ENCODE measurements at places on chromosomes 6 and 20.

DNA sequence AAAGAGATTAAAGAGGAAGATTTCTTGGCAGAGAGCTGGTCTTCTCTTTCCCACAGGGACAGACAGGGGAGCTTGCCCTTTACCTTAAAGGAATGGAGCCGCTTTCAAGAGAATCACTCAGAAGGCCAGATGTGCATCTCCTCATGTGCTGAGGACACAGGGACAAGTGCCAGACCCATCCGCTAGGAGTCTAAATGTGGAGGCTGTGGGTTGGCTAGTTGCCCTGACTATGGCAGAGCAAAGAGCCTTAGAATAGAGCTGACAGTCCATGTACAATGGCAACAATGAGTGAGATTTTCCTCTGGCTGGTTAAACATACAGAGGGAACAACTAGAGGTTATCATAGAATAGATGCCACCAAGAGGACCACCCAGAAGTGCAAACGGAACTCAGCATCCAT, 7.3 kb upstream of the DOK5 start:
- peak; percentile 21 for DNase-seq

DNA sequence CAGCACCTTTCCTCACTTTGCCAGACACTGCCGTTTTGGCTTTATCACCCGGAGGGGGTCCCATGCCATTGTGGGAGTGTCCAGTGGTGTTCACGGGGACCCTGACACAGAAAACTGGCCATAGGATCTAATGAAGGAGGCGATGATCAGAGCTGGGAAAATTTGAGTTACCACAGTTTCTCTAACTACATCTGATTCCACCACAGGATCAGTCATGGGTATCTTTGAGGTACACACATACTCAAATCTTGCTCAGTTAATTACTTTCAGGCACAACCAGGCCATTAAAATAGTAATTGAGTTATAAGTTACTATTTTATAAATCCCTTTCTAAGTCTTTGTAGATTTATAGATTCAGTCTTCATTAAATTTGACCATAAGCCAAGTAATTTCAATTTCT, 215.1 kb downstream of the PRL start:
- no peak for DNase-seq

- no peak for DNase-seq
Measured at GRCh38 chr20:57878786-57879424, 169.1 kb upstream of the PMEPA1 start.

- DNase-seq = peak; percentile 77
Measured at GRCh38 chr20:37282556-37282955, 6.9 kb upstream of the MANBAL start.

- no peak for DNase-seq
Measured at GRCh38 chr20:35260426-35260825, 17.5 kb downstream of the MMP24OS start.

GRCh38 chr6:124903797-124904196, 58.4 kb upstream of the RNF217 start:
- no peak for DNase-seq

GRCh38 chr6:24272553-24272952, 85.3 kb downstream of the DCDC2 start:
- no peak for DNase-seq

- DNase-seq = no peak
Measured at GRCh38 chr6:167719920-167720319, 106.8 kb upstream of the AFDN start.

DNA sequence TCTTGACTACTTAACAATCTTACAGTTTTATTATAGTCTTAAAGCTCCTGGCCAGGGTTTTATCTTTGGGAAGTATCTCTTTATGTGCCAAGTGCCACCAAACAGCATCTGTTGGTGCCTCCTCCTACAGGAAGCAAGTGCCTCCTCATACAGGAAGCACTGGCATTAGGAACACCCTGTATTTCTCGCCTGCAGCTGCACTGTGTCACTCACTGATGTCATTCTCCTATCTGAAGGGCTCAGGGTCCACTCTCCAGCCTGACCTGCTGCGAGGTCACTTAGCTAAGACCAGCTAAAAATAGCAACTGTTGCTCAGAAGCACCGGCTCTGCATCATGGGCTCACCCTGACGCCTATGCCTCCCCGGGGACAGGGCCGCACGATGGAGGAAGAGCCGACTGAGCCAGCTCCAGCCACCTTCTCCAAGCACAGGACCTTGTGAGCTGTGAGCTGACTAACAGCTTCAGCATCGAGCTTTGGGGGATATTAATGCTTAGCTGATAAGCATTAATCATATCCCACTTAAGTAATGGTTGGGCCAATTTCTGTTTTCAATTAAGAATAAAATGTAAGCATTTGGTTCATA, 66.3 kb upstream of the CD93 start:
- DNase-seq = peak; percentile 91

- no peak for DNase-seq
Measured at GRCh38 chr6:131840936-131841583, 33.2 kb downstream of the ENPP1 start.

DNA sequence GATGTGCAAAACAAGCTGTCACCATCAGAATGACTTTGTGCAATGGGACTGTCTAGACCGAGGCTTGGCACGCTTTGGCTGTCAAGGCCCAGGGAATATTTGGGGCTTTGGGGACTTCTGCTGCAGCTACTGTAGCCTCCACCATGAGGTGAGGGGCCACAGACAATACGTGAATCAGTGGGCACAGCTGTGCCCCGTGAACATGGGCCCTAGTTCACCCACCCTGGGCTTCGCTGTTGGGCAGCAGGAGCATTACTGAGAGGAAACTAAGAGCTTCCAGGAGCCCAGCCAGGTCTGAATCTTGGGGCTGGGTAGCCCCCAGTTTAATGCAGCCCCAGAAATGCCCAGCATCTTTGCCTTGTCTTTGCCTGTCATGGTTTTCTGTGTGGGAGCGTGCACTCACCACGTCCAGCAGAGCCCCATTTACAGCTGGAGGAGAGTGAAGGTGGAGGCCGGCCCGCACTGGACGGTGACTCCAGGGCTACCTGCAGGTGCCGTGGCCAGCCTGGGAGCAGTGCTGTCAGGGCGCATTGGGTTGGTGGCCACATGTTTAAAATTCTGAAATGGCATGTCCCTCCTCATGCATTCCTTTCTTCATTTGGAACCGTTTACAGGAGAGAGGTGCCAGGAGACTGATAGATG, 34.7 kb downstream of the DUSP22 start:
- DNase-seq = no peak

DNA sequence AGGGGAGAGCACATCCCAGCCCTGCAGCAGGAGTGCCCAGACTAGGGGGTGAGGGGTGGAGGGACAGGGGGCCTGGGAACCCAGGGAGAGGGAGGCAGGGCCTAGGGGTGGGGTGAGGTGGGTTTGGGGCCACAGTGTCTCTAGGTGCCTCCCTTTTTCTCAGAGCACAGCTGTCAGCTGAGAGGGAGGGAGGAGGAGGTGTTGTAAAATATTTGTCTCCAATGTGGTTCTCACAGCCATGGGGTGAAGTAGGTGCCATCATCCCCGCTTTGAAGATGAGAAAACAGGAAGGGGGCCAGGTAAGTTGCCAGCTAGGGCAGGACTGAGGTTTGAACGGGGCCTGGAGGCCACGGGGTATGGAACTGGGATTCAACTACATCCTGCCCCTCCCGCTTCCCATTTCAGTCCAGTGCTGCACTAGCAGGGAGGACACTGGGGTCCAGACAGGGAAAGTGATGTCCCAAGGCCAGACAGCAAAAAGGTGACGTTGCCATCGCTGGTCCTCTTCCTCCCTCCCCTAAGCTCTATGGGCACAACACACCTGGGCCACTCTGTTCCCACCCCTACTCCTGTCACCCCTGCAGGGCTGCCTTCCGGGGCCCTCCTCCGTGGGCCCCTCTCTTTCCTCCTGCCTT, 20.3 kb downstream of the PACSIN1 start:
- no peak for DNase-seq

- DNase-seq = no peak
Measured at GRCh38 chr6:117985916-117986315, 78.9 kb downstream of the SLC35F1 start.

DNA sequence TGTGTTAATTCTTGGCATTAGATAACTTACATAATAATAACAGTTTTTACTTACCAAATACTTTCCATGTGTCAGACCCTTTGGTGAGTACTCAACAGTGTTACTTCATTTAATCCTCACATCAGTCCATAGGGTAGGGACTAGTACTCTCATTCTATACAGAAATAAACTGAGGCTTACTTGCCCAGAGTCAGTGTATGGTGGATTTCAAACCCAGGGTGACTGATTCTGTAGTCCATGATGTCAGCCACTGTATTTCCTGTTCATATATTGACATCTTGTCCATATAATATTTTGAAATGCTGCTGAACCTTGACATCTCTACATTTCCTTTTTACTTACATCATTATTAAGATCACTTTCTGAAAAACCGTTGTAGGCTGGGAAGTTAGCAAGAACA, 2.5 kb upstream of the PNLDC1 start:
- DNase-seq = no peak

GRCh38 chr6:107534571-107535141, 44.7 kb downstream of the SOBP start:
- DNase-seq = peak; percentile 19

- DNase-seq = peak; percentile 55
Measured at GRCh38 chr6:37965964-37966676, 146.6 kb downstream of the ZFAND3 start.

DNA sequence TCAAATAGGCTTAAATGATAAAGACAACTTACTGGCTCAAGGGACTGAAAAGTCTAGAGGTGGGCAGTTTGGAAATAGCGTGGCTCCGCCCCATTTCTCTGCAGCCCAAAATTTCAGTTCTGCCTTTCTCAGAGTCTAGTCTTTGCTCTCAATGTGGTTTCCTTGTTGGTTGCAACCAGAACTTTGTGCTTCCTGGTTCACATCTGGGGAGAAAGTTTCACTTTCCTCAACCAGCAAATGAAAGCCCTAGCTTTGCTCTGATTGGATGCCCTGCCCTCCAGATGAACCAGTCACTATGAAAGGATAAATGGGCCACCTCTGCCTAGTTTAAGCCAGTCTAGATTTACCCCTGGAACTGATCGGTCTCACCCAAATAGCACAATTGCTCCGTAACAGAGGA, 14.9 kb downstream of the SYCP2L start:
- no peak for DNase-seq

GRCh38 chr6:70980727-70981126, 23.9 kb upstream of the B3GAT2 start:
- no peak for DNase-seq

DNA sequence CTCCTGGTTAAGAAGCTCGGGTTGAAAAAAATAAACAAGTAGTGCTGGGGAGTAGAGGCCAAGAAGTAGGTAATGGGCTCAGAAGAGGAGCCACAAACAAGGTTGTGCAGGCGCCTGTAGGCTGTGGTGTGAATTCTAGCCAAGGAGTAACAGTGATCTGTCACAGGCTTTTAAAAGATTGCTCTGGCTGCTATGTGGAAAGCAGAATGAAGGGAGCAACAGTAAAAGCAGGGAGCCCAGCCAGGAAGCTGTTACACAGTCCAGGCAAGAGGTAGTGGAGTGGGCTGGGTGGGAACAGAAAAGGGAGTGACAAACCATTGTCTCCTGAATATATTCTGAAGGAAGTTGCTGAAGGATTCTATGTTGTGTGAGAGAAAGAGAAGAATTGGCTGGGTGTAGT, 2.0 kb downstream of the HFE start:
- no peak for DNase-seq

- no peak for DNase-seq
Measured at GRCh38 chr6:88349511-88349910, 183.4 kb upstream of the CNR1 start.

GRCh38 chr6:33875696-33876095, 71.9 kb upstream of the MLN start:
- DNase-seq = no peak

DNA sequence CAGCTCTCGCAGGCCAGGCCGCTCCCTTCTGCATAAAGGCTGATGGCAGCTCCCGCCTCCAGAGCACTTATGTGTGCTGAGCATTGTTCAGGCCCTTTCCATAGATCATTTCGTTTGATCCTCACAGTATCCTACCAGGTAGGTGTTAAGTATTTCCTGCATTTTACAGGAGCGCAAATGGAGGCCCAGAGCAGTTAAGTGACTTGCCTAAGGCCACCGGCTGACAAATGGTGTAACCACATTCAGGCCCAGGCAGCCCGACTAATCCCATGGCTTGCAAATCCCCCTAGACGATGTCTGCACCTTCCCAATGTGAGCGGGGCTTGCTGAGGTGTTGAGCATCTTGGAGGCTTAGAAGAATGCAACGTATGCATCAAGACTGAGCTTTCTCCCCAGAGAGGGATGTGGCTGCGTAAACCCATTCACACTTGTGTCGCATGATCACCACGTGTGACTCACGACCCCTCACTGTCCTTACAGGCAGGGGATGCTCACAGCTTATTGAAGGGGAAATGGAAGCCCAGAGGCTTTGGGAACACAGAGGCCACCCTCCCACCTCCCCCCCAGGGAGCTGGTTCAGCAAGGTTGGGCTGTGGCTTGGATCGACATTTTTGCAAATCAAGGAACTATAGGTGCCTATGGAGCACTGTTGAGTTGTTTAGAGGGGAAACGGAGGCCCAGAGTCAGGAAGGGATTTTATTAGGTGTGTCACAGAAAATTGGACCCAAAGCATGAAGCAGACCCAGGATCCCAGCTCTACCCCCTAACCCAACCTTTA, 7.0 kb downstream of the BPIFB2 start:
- no peak for DNase-seq

DNA sequence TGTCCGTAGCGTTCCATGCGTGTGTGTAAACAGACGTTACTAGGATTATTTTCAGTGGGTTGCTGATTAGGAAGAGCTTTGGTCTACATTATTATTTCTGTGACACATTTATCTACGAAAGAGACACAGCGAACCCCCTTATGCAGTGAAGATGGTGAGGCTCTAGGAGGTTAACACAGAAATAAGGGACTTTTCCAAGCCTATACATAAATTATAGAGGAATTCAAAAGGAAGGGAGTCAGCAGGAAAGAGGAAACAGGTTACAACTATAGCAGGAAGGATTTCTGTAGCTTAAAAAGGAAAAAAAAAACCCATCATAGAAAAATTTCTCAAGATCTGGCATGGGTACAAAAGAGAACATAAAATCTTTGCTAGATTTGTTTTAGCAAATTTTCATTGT, 12.9 kb upstream of the RPS6KA2 start:
- DNase-seq = no peak

- no peak for DNase-seq
Measured at GRCh38 chr6:27066802-27067201, 180.7 kb upstream of the PRSS16 start.

- DNase-seq = no peak
Measured at GRCh38 chr6:115914098-115914497, 146.6 kb downstream of the FRK start.

GRCh38 chr6:131949909-131950766, 1.0 kb downstream of the CCN2 start:
- DNase-seq = peak; percentile 87

DNA sequence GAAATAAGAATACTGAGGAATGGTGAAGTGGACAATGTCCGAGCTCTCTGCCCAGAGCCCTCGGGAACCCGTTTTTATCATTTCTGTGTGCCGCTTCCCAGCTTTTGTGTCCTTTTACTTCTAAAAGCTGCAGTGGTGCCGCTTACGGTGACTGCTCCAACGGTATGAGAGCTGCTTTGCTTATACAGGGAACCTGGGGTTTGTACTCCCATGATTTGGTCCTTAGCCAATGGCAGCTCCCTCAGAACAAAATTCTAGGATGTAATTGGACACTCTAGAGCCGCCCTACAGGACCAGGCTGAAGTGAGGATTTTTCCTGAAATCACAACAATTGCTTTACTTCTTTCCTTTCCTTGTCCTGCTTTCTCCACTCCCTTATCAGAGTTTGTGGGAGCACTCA, 24.2 kb upstream of the PCSK2 start:
- DNase-seq = peak; percentile 8

GRCh38 chr20:45461225-45461624, 8.3 kb upstream of the WFDC2 start:
- DNase-seq = no peak

All from fibroblast of skin of right biceps (primary cell).